ENCODE measurements at places on chromosomes 7 and 10.
A peak's percentile ranks its signal among the peaks of the same experiment; 100 is the strongest.

DNA sequence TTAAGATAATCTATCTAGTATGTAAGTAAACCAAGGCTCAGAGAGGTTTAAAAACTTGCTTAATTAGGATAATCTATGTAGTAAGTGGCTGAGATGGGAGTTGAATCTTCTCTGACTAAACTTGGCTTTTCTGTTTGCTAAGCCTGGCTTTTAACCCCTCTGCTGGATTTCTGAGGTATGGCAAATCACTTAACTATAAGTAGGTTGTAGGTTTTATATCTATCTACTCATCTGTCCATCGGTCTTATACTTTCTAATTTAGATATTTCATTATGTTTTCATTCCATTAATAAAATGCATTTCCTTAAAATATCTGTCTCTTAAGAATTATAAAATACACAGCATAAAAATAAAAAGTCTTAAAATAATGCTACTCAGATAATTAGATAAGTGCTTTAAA lies 59.4 kb downstream of the ST7 start:
- no peak for DNase-seq

DNA sequence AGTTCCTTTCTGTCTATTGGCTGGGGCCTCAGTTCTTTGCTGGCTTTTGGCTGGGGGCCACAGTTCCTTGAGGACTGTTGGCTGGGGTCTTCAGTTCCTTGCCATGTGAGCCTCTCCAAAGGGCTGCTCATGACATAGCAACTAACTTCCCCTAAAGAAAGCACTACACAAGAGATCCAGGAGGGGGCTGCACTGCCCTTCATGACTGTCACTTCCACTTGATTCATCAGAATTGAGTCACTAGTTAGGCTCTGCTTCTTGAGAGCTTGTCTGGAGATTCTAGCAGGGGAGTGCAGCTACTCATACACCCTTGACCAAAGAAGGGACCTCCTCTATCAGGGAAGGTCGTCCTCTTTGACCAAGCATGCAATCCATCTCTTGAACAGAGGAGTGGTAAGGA lies 38.0 kb upstream of the MKX start:
- peak; percentile 86 for DNase-seq

DNA sequence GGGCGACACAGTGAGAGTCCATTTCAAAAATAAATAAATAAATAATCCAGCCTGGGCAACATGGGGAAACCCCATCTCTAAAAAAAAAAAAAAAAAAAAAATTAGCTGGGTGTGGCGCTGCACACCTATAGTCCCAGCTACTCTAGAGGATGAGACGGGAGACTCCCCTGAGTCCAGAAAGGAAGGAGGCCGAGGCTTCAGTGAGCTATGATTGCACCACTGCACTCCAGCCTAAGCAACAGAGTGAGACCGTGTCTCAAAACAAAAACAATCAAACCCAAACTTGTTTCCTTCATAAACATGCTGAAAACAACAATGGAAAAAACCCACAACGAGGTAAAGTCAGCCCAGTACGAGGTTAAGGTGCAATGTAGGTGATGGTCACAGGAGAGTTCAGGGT lies 1.2 kb downstream of the COX19 start:
- no peak for DNase-seq

GRCh38 chr10:132536877-132537683 lies 507 bp upstream of the INPP5A start:
- peak; percentile 100 for DNase-seq

DNA sequence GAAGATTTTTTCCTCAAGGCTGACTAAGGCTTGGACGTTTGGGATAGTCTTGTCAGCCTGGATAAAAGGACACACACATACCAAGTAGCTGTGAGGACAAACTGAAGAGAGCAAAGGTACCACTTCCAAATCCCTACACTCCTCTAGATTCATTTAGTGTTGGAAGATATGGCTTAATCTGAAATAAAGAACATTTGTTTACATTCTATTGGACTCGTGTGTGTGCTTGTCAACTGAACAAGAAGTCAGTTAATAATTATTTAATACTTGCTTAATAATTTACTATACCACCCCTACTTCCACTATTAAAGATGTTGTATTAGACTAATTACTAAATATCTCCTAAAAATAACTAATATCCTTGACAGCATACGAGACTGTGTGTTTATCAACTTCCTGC lies 23.3 kb upstream of the DYNC1I1 start:
- no peak for DNase-seq

DNA sequence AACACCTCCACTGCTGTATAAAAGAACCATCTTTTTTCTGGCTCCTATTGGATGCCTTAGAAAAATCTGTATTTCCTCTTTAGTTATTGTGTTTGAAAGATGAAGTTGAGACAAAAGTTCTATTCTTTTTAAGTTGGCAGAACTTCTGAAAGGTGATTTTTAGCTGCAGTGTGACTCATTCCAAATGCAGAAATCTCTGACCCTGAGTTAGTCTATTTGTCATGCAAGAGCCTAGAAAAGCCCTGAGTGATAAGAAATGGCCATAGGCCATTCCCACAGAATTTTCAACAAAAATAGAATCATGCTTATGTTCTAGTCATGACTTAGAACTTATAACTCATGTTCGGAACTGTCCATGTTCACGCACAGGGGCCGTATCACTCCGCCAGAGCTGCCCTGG lies 89.1 kb downstream of the EGFR start:
- DNase-seq, result no peak

GRCh38 chr7:22579961-22580360 lies 80.0 kb upstream of the STEAP1B start:
- DNase-seq, result no peak

DNA sequence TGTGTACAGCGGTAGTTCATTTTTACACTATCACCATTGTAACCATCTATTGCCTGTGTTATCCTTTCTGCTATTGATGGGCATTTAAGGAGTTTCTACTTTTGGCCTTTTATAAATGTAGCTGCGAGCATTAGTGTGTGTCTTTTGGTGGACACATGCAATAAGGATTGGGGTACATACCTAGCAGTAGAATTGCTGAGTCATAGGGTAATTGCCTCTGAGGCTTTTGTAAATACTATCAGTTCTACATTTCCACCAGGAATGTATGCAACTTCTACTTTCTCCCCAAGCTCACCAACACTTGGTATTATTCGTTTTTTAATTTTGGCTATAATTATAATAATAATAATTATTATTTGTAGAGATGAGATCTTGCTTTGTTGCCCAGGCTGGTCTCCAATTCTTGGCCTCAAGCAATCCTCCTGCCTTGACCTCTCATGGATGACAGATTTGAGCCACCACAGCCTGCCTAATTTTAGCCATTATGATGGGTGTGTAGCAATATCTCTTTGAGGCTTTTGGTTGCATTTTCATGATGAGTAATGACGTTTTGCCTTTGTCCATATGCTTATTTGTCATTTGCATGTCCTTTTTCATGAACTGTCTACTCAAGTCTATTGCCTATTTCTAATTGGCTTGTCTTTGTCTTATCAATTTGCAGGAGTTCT lies 277.0 kb downstream of the ACTR3B start:
- DNase-seq, result no peak

DNA sequence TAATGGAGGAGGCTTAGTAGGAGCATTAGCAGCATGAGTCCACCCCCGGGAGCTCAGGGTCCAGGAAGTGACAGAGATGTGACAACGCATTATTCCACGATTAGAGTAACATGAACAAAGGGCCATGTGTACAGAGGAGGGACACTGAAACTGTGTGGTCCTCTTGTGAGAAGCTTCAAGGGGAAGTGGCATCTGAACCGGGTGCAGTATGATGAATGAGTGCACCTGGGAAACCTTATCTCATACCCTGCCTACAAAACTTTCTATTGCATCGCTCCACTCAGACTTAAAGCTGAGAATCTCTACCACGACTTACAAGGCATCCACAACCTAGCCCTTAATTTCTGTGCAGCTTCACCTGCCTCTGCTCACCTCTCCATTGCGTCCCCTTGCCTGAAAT lies 115.3 kb upstream of the AMPH start:
- DNase-seq, result no peak

- peak; percentile 86 for DNase-seq
Observed at GRCh38 chr7:69067397-69067796, 530.9 kb upstream of the AUTS2 start.

DNA sequence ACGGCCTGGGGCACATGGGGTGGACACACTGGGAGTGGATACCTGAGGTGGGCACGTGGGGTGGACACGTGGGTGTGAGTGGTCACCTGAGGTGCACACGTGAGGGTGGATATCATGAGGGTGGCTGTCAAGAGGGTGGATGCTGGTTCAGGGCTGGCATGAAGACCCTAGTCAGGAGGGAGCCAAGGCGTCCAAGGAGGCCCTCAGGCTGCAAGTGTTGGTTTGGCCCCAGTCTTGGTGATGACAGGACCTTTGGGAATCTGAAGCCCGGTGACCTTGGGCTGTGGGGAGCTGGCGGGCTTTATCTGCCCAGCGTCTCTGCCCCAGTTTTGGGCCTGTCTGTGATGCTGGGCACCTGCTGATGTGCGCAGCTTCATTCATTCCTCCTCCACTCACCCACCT lies 24.9 kb upstream of the PFKFB3 start:
- DNase-seq, result no peak

- DNase-seq, result no peak
Observed at GRCh38 chr7:38524786-38525185, 106.4 kb downstream of the AMPH start.

DNA sequence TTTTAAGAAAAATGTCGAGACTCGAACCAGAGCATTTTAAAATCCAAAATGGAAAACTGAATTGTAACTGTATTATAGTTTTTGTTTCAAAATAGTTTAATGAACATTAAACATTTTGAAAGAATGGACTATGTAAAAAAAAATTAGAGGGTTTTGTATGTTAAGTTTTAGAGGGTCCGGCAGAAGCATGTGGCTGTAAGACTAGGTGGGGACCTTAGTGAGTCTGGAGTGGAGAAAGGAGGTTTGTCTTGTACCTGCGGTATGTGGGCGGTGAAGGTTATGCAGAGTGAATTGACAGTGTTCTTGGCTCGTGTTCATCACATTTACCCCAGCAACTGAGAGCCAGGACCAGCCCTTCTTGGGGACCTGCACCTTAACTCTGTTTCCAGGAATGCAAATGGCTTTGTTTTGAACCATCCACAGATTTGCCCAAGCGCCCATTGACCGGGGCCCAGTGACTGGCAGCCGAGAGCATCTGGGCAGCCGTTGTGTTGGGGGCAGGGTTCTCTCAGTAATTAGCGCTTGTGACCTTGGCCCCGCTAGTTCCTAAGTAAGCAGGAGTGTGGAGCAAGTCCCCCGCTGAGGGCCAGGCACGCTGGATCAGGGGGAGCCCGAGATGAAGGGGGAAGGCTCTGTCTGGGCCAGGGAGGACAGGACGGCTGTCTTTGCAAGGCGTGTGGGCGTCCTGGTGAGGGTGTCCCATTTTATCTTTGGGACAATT lies 1.4 kb upstream of the KLF6 start:
- peak; percentile 96 for DNase-seq

- no peak for DNase-seq
Observed at GRCh38 chr7:40402661-40403060, 267.9 kb downstream of the SUGCT start.

DNA sequence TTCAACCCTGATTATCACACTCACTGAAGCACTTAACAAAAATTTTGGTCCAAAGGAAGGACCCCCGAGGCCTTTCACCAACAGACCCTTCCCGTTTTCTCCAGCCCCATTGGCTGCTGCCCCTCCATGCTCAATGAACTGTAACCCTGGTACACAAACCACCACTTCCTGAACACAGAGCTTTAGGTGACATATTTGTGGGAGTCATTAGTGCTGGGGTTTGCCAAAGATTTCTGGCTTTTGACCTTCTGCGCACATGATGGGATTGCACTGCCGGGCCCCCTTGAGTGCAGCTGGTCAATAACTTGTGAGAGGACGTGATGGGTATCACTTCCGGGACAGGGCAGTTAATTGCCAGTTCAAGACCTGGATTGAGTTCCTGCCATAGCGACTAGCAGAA lies 9.0 kb upstream of the CAMK1D start:
- no peak for DNase-seq

GRCh38 chr7:89761173-89761572 lies 393.1 kb upstream of the STEAP1 start:
- DNase-seq, result no peak

- no peak for DNase-seq
Observed at GRCh38 chr7:91212582-91212981, 51.7 kb upstream of the FZD1 start.

GRCh38 chr10:129832573-129833467 lies 131.3 kb downstream of the EBF3 start:
- no peak for DNase-seq

- no peak for DNase-seq
Observed at GRCh38 chr10:107807836-107808235, 643.3 kb upstream of the SORCS1 start.

- peak; percentile 58 for DNase-seq
Observed at GRCh38 chr7:92205987-92206386, 27.0 kb upstream of the LRRD1 start.

GRCh38 chr7:129266181-129266580 lies 41.4 kb downstream of the AHCYL2 start:
- DNase-seq, result no peak

- no peak for DNase-seq
Observed at GRCh38 chr10:2714597-2714996, 352.8 kb upstream of the PFKP start.

DNA sequence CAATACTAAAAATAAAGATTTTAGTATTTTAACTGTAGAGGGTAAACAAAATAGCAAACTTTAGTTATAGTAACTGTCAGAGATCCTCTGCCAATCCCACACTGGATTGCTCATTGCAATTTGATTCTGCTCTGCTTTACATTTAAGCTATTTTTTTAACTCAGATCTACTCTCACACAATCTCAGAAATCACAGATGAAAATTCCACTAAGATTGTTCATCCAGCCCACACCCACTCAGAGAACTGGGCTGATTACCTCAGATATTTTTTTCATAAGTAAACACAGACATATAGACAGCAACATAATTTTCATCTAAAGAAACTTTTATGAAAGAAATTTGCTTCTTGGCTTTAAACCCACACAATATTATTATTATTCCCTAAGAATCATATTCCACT lies 7.0 kb downstream of the OSBPL3 start:
- no peak for DNase-seq

- no peak for DNase-seq
Observed at GRCh38 chr7:113408999-113409398, 290.6 kb upstream of the SMIM30 start.

DNA sequence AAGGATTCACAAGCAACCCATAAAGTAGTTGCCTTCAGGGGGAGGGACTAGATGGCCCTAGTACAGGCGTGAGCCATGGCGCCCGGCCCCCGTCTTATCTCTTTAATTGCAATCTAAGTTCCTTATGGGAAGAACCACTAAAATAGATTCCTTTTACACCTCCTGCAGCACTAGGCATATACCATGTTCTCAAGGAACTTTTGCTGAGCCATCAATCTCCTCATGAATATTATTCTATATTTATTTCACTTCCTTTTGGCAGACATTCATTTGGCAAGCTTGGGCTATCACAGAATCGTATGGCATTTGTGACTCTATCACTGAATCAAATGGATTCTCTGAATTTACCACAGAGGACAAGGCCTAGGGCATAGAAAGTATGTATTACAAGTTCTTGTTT lies 14.8 kb upstream of the DNAJC12 start:
- no peak for DNase-seq
